ENCODE measurements at places on chromosomes 12 and 14.

DNA sequence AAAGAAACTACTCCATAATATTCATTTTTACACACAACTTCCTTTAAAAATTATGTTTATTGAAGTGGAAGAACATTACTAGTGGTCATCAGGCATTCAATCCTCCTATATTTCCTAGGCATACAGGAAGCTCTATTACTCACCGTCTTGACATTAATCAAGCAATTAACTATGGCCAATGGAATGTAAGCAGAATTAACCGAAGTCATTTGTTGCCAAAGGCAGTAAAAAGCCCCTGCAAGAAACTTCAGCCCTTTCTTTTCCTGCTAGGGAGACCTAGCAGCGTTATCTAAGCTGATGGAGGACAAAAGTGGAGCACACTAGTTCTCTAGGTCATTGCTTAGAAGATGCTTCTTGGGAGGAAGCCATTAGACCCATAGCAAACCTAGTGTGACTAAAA lies 399.6 kb downstream of the KCNH5 start:
- DNase-seq = no peak

DNA sequence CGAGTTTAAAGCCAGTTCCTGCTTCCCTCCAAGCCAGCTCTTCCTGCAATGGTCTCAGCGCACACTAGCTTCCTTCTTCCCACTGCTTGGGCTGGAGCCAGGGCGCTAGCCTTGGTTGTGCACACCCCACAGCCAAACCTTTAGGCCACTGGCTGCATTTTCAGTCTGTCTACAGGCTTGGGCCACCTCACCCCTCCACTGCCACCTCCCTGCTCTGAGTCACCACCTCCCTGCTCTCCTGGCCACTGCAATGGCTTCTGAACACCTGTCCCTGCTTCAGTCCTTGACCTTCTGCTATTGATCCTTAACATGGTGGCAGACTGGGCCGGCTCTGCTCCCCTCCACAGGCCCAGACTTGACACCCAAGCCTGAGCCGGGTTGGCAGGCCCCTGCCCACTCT lies 151.1 kb downstream of the RBM19 start:
- no peak for DNase-seq

DNA sequence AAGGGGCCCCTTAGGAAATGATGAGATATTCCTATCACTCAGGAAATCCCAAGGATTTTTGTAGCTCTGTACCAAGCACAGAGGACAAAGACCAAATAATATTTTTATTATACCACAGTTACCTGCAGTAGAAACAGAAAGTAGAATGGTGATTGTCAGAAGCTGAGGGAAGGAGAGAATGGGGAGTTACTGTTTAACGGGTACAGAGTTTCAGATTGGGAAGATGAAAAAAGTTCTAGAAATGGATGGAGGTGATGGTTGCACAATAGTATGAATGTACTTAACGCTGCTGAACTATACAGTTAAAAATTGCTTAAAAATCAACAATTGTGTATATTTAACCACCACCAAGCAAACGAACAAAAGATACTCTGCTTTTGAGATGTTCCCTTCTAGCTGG lies 24.1 kb downstream of the FLVCR2 start:
- no peak for DNase-seq

- no peak for DNase-seq
Measured at GRCh38 chr12:77697126-77697525, 133.6 kb upstream of the NAV3 start.

GRCh38 chr12:126770188-126770587 lies 1496.8 kb upstream of the TMEM132C start:
- DNase-seq = no peak

DNA sequence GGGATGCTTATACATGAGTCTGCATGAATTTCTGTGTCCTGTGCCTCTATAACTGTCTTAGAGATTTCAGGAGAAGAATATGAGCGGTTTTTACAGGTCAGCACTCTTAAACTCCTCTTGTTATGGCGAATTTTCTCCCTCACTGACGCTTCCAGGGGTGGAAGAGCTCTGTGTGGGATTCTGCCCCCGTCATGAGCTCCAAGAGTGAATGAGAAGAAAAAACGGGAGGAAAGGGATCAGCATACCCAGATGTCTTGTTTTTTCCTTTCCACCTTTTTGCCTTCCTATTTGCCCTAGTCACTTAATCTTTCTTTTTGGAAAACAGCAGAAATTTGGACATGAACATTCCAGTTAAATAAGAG lies 651 bp downstream of the PFKM start:
- DNase-seq = no peak

GRCh38 chr12:76704693-76705092 lies 59.2 kb upstream of the ZDHHC17 start:
- no peak for DNase-seq

GRCh38 chr12:47979166-47979565 lies 15.8 kb downstream of the TMEM106C start:
- no peak for DNase-seq

DNA sequence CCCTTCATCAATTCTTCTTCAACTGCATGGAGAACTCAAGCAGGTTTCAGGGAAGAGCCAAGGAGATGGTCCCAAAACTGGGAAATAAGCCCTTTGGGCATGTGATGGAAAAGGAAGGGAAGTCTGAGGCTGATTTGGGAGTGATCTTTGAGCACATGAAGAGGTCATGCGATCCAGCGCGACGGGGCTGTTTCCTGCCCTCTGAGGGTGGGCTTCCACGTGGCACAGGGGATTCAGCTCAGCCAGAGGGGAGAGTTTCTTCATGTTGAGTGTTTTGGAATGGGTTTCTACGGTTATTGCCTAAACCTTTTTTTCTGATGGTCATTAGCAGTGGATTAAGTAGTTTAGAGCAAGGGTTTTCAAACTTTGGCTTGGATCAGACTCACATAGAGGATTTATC lies 30.2 kb downstream of the GPR68 start:
- no peak for DNase-seq

- peak; percentile 61 for DNase-seq
Measured at GRCh38 chr12:54358191-54358944, 5.9 kb downstream of the GPR84 start.

- no peak for DNase-seq
Measured at GRCh38 chr14:21486640-21487087, 9.7 kb downstream of the TOX4 start.

DNA sequence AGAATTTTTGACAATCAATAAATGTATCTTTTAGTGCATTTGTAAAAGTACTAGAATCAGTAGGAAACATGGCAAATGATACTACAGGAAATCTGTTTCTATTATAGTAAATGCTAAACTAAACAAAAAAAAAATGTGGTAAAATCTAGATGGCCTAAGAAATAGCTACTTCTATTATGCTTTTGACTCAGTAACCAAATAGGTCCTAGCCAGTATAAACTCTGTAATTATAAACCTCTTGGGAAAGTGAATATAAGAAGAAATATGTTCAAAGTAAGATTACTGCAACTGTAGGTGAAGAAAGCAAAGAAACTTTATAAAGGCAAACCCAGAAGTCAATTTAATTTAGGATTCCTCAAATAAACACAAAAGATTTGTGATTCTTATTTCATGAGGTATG lies 581.2 kb downstream of the LRFN5 start:
- DNase-seq = no peak

DNA sequence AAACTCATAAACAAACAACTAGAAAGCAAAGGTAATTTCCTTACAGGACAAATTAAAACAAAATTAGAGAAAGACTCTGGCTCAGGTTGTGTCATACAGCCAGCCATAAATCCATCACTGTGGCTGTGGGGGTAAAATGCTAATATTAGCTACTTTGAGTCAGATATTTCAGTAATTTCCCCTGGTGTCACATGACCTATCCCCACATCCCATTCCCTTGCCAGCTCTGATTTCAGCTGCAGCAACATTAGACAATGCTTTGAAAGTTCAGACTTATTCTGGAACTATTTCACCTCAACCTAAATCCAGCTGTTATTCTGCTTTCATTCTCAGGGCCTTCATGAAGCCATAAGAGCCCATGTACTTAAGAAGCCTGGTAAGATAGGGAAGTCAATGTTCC lies 55.3 kb downstream of the RPL10L start:
- DNase-seq = no peak

DNA sequence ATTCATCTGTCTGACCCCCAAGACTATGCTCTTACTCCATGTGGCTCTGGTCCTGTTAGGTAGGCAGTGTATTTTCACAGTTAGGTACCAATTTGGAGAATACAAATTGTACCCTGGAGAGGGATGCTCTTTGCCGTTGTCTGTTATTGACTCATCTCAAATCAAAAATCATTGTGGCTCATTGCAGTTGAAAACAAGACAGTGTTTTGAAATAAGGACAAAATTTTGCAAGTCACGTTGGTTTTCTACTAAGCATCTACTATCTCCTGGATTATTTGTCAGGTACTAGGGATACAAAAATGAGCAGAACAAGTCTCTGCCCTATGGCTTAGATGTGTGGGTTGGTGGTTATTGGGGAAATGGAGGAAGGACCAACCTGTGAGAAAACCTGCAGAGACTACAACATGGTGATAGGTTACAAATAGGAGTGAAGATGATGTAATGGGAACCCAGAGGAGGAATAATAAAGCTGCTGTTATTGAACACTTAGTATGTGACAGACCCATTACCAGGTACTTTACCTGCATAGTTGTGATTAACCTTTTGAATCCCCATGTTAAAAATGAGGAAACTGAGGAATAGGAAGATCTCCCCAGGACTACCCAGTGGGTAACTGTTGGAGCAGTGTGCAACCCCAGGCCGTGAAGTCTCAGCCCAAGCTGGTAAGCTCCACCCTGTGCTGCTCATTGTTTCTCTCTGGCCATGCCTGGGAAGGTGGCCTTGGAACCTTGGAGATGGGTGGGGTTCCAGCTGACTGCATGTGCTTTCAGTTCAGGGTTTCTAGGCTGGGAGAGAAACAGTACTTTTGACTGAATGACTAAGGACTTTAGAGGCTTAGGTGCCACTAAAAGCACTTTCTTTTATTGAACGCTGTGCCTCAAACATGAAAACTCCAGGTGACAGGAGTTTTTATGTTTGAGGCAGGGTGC lies 72.9 kb upstream of the SRSF5 start:
- DNase-seq = no peak

GRCh38 chr12:67877727-67878126 lies 111.5 kb upstream of the IFNG-AS1 start:
- no peak for DNase-seq

DNA sequence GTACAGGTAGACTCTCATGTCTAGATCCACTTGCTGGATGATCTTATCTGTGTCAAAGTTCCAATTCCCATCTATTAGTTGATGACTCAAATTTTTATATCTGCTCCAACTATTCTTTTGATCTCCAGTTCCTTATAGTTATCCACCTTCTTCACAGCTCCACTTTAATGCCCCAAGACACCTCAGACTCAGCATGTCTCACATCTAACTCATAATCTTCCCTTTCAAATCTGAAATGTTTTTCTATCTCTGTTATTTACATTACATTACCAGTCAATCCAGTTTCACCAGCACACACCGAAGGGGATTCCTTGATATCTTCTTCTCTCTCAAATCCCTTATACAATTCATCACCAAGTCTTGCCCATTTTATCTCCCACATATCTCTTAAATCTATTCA lies 3.7 kb upstream of the METAP2 start:
- DNase-seq = no peak

GRCh38 chr12:49545815-49546214 lies 7.0 kb downstream of the KCNH3 start:
- no peak for DNase-seq

DNA sequence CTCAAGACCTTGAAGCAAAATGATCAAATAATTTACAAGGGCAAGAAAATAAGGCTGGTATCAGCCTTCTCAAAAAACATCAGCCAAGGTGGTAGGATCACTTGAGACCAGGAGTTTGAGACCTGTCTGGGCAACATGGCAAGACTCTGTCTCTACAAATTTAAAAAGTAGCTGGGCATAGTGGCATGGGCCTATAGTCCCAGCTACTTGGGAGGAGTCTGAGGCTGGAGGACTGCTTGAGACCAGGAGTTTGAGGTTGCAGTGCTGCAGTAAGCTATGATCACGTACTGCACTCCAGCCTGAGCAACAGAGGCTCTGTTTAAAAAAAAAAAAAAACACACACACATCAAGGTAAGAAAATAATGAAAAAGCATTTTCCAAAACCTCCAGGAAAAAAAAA lies 22.1 kb downstream of the SEC23A start:
- DNase-seq = no peak

DNA sequence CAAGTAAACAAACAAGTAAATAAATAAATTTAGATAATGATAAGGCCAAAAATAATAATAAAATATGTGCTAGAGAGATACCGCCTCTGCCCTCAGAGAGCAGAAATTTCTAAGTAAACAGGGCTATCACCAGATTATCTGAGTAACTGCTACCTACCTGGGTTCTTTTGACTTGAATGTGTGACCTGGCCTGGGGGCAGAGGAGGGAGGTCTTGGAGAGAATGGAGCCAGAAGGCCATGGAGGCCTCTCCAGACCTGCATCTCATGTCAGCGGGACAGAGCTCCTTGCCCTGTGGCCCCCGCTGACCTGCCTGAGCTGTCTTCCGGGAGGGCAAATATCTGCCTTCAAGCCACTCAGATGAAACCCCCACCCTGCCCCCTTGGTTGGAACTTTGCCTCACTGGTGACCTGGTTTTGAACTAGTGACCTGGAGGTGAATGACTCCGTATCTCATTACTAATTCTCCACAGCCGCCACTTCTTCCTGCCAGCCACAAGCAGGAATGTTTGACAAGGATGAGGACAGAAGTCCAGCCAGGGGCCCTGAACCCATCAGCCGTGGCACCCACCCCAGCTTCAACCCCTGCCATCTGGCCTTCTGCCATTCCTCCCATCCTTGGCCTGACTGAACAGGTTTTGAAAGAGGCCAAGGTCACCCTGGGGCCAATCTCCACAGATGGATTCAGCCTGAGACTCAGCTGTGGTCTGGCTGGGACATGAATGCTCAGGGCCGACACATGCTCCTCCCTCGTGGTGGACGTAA lies 86.8 kb upstream of the PARP11 start:
- no peak for DNase-seq

- no peak for DNase-seq
Measured at GRCh38 chr14:50065583-50065982, 50.8 kb downstream of the VCPKMT start.

DNA sequence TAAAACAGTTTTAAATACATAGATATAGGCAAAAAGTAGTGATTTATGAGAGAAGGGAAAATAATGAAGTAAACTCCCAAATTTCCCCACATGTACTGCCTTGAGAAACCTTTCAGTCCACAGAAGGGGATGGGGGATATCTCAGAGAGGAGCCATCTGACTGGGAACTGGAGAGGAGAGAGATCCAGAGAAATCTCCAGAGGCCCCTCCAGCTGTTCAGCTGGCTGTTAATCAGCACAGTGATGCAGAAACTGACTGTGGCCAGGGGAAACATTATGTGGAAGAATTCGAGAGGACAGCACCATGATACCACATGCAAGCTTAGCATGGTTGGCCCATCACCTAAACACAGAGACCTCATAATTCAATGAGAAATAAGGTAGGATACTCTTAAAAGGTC lies 1165.9 kb upstream of the TMEM132C start:
- no peak for DNase-seq
